Astrocyte of the hippocampus (primary cell): ENCODE measurements at places on chromosomes 12 and 14.

DNA sequence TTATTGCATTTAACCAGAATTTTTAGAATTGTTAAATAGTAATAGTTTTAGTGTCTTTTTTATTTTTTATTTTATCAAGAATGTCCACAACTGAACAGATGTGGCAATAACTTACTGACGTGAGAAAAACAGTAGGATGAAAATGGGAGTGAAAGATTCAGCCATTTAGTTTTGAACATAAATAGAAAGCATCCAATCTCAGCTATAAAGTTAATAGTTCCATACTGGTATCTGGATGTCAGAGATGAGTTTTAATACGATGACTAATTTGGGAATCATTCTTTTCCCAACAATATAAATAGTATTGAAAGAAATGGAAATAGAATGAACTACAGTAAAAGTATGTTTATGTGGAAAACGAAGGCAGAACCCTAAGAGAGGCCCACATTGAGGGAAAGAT, 159.4 kb downstream of the EPS8 start:
- no peak for DNase-seq

- DNase-seq: peak; percentile 52
Measured at GRCh38 chr12:108560321-108560721, 652 bp downstream of the SART3 start.

DNA sequence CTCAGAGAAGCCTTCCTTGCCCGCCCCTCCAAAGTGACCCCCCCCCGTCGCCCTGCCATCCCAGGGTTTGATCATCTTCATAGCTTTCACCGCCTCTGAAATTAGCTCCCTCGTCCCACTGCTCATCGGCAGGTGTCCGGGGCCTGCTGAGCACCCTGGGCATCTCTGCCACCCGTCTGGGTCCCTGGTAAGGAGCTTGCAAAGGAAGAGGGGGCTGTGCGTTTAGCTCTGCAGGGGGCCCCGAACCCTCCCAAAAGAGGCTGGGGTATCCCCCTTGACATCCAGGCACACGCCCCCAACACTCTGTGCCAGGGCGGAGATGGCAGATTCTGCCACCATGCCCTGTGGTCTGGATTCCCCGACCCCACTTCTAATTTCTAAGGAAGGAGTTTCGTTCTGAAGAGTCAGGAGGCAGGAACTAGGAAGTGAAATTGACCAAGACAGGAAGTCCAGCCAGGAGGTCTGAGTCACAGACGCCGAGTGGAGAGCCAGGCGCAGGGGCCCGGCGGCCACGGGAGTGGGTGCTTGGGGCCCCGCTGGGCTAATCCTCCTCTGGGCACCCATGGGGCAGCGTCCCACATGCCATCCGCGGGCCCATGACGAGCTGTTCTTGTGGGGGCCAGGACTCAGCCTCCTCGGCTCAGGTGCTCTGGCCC, 95.7 kb downstream of the RFLNA start:
- DNase-seq: peak; percentile 75

GRCh38 chr14:70856851-70857495, 47.7 kb upstream of the MAP3K9 start:
- peak; percentile 70 for DNase-seq

DNA sequence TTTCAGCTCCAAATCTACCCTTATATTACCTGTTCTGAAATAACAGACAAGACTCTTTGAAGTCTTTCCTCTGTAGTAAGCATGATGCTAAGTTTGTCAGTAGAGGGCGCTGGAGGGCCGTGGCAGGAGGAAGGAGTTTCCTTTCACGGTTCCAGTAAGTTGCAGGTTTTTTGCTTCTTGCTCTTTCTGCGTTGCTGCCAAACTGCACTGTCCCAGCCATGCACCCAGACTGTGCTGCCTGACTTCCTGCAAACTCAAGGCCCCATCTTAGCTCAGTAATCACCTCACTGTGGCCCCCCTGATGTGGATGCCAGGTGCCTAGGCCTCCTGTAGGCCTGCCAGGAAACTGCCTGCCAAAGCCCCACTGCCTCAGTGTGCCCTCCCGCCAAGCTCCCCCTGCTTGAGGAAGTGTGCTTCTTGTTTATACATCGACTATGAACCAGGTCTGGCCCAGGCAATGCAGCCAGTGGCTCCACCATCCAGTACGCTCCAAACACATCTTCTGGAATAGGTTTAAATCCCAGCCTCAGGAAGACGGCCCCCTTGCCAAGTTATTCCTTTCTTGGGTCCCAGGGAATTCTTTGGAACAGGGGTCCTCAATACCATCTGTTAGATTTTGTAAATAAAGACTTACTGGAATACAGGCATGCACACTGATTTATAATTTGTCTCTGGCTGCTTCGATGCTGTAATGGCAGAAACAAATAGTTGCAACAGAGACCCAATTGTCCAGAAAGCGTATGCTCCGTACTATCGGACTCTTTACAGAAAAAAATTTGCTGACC, 193.7 kb upstream of the LRIG3 start:
- DNase-seq: peak; percentile 90

- no peak for DNase-seq
Measured at GRCh38 chr12:4145990-4146859, 127.3 kb upstream of the CCND2 start.
